ENCODE measurements at places on chromosomes 4 and X.

GRCh38 chr4:166277401-166277800 is 404.4 kb downstream of the TLL1 start:
- DNase-seq: no peak

GRCh38 chr4:126860308-126860707 is 772.4 kb upstream of the INTU start:
- no peak for DNase-seq

- no peak for DNase-seq
These were observed 225.1 kb downstream of the DCAF12L2 start for GRCh38 chrX:125940985-125941384.

GRCh38 chr4:99693140-99693539 is 35.5 kb upstream of the C4orf54 start:
- DNase-seq: no peak

DNA sequence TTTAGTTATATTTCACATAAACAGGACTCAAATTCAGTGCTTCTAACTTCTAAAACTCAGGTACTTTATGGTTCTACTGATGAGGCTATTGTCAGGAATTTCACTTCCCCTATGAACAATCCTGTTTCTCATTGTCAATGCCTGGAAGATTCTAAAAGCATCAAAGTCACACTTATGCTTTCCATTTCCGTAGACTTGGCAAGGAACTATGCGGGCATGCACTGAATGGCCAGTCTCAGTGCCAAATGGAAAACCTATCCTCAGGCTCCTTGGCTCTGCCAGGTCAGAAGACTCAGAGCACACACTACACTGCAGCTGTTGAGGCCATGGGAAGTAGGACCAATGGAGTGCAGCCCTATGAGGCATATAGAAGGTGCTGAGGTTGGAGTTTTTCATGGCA is 97.0 kb upstream of the PTPN13 start:
- no peak for DNase-seq

DNA sequence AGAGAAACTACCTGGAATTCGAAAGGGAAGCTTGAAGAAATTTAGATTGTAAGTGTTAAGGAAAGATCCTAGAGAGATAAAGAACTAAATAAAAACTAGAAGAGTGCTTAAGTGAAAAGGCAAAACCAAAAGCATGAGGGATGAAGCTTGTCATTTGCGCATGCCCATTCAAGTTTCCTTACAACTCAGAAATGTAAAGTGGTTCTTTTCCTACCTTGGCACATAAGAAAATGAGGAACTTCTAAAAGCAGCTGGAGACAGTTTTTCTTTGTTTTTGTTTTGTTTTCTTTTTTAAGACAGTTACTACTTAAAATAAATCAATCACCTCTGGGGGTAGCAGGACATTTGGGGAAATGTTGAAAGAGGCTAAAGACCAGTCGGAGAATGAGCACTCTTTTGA is 1304.4 kb upstream of the PCDH7 start:
- DNase-seq: no peak

- no peak for DNase-seq
These were observed 61.7 kb upstream of the HDAC8 start for GRCh38 chrX:72634331-72634730.

GRCh38 chrX:15786915-15787314 is 3.4 kb upstream of the ZRSR2 start:
- DNase-seq: no peak

GRCh38 chrX:10039821-10040793 is 72.9 kb downstream of the CLDN34 start:
- no peak for DNase-seq

DNA sequence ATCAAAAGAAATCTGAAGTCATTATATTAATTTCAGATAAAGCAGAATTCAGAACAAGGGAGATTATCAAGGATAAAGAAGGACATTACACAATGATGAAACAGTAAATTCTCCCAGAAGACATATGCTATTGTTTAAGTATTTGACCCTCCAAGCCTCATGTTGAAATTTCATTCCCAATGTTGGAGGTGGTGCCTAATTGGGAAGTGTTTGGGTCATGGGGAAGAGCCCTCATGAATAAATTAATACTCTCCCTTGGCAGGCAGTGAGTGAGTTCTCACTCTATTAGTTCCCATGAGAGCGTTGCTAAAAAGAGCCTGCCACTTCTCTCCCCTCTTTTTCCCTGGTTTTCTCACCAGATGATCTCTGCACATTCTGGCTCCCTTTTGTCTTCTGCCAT is 249.9 kb upstream of the GRIA3 start:
- no peak for DNase-seq

- DNase-seq: no peak
These were observed 796.8 kb downstream of the NLGN4X start for GRCh38 chrX:5431823-5432222.

Data from activated effector memory CD4-positive, alpha-beta T cell treated with anti-CD3 and anti-CD28 coated beads, Interleukin-2, amount 50 U/mL, for 16 hours (primary cell).